ENCODE measurements at places on chromosomes 4 and X.

GRCh38 chr4:153931804-153932203 lies 142.9 kb upstream of the SFRP2 start:
- no peak for DNase-seq

DNA sequence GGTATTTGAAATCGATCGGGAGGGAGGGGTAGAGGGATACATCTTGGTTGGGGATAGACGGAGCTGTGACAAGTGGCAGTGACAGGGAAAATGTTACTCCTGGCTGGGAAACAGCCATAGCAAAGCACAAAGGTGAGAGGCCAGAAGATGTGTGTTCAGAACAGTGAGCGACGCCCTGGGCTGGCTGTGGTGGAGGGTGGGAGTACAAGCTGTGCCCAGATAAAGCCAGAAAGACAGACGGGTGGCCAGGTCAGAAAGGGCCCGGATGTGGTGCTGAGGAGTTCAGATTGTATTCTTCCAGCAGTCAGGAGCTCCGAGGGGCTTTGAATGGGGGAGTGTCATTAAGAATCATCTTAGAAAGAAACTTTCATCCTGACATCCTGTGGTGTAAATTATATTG lies 27.9 kb downstream of the CCDC149 start:
- DNase-seq = no peak

GRCh38 chr4:128332081-128332480 lies 44.5 kb upstream of the PGRMC2 start:
- no peak for DNase-seq

DNA sequence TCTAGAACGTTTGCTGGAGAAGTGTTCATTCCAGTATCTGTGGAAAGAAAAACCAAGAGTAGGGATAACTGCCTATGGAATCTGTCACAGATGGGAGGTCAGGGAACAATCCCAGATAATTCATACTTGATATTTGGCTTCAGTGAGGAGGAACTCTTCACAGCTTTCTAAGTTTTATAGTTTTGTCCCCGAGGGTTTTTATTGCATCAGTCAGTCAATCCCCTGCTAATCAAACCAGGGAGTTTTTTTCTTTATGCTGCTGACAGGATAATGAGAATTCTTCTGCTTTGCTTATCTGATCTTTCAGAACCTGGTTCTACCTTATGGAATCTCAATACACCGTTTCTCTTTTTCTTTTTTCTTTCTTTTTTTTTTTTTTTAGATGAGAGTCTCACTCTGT lies 633 bp upstream of the TRIML2 start:
- no peak for DNase-seq

DNA sequence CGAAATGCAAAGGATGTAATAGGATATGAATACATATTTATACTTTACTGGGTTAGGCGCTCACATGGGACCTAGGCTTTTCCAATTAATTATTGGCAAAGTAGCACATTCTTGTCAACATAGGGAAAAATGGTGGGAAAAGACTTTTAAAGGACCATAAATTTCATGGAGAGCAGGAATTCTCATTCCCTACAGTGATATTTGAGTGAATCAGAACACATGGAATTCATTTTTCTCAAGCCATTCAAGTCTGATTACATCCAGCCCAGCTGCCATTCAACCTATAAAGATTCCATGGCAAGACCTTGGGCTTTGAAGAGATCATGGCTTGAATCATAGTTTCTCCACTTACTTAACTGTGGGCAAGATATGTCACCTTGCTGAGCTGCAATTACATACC lies 150.4 kb downstream of the SOWAHB start:
- no peak for DNase-seq

GRCh38 chr4:158778156-158778711 lies 9.4 kb downstream of the FNIP2 start:
- peak; percentile 24 for DNase-seq

DNA sequence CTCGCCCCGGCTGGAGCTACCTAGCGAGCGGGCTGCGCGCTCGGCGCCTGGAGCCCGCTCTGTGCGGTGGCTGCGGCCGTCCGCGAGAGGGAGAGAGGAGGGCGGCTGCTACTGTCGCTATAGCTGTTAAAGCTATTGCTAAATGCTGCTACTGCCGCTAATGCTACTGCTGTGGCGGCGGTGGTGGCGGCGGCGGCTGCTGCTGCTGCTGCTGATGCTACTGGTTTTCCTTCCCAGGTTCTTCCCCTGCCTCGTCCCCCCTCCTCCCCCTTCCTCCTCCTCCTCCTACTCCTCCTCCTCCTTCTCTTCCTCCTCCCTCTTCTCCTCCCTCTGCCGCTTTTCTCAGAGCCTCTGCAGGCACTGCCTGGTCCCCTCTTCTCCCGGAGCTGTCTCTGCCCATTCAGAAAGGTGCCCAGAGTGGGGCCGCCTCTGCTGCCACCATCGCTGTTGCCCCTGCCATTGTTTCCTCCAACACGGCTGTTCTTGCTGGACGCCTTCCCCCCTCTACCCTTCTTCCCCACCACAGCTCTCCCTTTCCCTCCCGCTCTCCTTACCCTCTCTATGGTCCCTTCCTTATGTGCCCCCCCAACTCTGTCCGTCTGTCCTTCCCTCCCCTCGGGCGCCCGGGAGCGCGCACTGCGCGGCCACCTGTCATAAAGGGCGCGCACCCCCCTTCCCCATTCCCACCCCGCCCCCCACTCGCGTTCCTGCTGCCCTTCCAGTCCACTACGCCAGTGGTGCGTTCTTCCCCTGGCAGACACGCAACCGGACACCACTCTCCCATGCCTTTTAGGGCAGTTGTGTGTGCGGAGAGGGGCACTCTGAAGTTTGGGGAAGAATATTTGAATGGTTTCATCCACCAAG lies at the start of gene NEXMIF:
Gene NEXMIF (minus strand): TSS at position 228 of the 864 bp plus-strand sequence.
- peak; percentile 24 for DNase-seq

DNA sequence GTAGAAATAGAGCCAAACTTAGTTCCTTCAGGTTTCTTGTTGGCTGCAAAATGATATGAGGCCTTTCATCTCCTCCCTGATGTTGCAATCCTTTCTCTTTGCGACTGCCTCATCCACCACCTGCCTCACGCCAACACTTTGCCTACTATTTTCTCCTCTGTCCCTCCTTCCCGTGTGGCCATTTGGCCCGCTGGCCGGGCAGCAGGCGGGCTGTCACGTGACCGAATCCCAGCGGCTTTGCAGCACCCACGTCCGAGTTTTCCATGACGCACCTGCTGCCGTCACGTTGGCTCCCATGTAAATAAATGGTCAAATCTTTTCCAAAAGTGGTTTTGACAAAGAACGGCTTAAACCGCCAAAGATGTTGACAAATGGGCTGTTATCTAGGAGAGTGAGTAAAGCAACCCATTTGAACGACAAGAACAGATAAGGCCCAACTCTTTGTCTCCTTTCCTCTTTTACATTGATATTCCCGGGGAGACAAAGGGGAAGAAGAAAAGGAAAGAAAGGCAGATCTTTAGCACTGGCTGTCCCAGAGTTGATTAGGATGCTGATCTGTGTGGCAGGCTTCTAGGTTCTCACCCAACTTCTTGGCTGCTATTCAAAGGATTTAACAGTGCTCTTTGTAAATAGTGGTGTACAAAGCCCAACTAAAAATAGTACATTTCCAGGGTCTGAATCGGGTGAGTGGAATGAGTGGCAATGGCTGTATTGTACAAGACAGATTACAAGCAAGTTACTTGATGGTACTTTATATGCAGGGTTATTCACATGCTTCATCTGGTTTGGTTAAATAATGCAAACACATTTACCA lies 174.2 kb upstream of the JADE1 start:
- no peak for DNase-seq

- no peak for DNase-seq
Observed at GRCh38 chrX:108235986-108236385, 144.4 kb downstream of the ATG4A start.

DNA sequence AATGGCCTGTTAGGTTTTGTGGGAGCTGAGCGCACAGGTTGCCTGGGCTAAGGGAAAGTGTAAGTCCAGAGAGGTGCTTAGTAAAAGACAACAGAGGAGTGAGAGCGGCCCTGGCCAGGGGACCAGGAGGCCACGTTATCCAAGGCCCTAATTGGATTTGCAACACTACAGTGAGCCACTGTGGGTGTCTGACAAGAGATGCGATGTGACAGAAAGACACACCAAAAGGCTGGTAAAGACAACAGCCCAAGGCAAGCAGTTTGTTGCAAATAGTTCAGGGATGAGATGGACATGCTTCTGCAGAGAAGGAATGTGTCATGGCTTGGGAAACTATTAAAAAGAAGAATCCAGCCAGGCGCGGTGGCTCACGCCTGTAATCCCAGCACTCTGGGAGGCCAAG lies 162.7 kb upstream of the KIT start:
- no peak for DNase-seq

- no peak for DNase-seq
Observed at GRCh38 chrX:9189286-9189685, 155.4 kb upstream of the FAM9B start.

- peak; percentile 17 for DNase-seq
Observed at GRCh38 chr4:11765849-11766453, 337.3 kb upstream of the HS3ST1 start.

DNA sequence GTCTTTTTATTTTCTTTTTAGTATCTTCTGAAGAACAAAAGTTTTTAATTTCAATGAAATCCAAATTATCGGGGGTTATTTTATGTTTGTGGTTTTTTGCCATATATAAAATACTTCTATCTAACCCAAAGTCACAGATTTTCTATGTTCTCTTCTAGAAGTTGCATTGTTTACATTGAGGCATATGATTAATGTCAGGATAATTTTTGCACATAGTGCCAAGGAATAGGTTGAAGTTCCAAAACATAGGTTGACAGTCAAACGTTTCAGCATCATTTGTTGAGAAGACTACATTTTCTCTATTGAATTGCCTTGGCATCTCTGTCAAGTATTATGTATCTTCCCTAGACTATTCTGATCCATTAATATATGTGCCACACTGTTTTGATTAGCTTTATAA lies 64.5 kb downstream of the ANKRD17 start:
- DNase-seq = no peak

- no peak for DNase-seq
Observed at GRCh38 chr4:153248641-153249198, 44.5 kb downstream of the TRIM2 start.

- no peak for DNase-seq
Observed at GRCh38 chrX:129719268-129719667, 19.5 kb upstream of the XPNPEP2 start.

- no peak for DNase-seq
Observed at GRCh38 chrX:121851033-121851432, 803.6 kb downstream of the GLUD2 start.

DNA sequence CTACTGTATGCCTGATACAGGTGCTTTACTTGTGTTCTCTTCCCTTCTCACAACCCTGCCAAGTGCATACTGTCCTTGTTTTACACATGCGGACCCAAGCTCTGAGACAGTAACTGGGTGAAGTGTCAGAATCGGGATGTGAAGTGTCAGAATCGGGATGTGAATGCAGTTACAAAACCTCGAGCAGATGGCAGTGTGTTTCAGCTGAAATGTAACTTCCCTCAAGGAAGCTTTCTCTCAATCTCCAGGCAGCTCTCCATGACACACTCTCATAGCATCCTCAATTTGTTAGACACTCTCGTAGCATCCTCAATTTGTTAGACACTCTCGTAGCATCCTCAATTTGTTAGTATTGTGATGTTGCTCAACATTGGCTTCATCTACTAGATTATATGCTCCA lies 1.1 kb upstream of the HPSE start:
- DNase-seq = no peak

GRCh38 chr4:112889619-112890527 lies 159.6 kb upstream of the ANK2 start:
- no peak for DNase-seq

DNA sequence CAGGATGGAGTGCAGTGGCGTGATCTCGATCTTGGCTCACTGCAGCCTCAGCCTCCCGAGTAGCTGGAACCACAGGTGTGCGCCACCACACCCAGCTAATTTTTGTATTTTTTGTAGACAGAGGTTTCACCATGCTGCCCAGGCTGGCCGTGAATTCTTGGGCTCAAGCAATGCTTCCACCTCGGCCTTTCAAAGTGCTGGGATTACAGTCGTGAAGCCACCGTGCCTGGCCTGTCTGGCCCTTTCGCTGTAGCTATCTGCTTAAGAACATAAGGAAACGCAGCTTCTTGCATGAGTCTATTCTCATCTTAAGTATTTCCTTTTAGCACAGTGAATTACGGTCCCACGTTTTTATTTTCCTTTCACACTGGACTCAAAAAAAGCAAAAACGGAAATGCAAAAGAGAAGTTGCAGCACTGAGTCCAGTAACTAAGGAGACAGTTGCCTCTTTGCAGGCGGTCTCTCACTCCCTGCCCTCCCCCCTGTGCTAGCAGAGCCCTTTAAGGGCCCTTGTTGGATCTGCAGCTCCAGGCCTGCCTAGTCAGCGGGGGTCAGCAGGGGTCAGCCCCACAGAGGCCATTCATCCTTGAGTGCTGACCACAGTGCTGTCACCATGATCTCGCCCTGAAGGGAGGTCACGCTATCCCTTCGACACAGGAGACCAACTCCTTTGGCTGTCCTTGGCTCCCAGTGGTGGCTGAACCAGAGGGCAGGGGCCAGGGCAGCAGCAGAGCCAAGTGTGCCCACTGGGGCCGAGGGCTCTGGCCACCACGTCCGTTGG lies 21.8 kb upstream of the TBC1D14 start:
- DNase-seq = no peak

GRCh38 chr4:24876431-24876830 lies 36.4 kb downstream of the CCDC149 start:
- no peak for DNase-seq

DNA sequence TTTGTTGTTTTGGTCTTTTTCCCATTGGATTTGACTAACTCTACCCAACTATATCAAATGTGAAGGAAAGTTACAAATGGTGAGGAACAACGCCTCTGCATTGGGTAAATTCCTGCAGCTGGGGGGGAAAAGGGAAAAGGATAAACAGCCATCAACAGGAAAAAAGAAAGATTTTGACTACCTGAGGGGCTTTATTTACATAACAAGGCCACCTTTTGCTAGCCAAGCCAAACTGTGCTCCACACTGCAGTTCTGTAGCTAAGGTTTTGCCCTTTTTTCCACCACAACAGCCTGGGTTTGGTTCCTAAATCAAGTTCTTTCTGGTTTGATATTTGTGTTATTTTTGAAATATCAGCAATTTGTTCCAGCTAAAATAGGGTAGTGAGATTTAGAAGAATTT lies 40.8 kb downstream of the RHOXF2B start:
- no peak for DNase-seq

DNA sequence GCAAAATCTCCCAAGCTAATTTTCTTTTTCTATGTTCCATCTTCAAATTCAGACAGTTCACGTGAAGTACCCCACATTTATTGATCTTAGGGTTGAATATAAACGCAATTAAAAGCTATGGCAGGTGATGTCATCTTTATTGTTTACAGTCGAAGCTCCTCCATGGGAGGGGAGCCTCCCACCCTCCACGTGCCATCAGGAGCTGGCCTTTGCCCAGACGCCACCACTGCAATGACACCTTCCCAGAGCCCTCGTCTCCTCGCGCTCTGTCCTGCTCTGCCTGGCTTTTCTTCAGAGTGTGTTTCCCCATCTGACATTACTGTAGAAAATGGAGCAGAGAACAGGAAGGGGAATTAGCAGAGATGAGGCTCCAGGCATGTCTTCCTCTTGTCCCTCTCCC lies 18.8 kb upstream of the CYP4V2 start:
- no peak for DNase-seq

All from activated CD4-positive, alpha-beta T cell treated with anti-CD3 and anti-CD28 coated beads, Interleukin-2, amount 10 ng/mL, durations not matched to agents 7 days and 5 days (primary cell).